ENCODE measurements at places on chromosomes 11 and 22. TPM values are rescaled to one million over a fixed set of nuclear protein-coding genes. Genes with fewer than 3 reads are reported as not detected.
A peak's percentile ranks its signal among the peaks of the same experiment; 100 is the strongest.

DNA sequence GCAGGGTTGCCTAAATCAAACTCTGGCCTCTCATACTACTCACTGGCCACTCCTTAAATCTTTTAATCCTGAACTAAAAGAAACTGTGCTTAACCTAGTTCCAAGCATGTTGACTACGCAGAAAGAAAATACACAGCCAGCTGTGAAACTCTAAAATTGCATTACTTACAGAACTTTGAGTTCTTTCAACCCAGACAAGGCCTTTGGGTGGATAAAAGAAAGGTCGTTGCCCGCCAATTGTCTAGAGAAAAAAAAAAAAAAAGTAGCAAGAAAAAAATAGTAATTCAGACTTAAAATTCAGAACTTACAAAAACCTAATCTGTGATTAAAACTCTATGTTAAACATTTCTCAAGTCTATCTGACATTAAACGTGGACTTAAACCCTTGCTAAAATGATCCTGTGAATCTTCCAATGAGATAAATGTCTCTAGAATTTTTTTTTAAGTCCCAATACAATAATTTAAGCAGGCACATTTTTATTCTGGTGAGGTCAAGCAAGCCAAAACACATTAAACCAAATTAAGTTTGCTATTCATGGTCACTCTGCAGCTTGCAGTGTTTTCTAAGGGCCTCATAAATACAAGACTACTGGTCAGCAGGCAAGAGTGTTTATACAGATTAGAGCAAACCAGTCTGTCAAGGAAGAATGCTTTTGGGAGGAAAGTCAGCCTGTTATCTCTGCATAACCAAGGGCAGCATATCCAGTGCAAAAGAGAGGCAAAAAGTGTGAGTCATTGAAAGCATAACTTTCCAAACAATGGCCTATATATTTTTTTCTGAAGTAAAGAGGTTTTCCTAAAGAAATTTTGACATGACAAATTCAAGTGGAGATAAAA lies 29.5 kb upstream of the CCDC34 start:
- no peak for DNase-seq

GRCh38 chr11:96156379-96156722 lies 186.6 kb downstream of the MAML2 start:
- DNase-seq: no peak

DNA sequence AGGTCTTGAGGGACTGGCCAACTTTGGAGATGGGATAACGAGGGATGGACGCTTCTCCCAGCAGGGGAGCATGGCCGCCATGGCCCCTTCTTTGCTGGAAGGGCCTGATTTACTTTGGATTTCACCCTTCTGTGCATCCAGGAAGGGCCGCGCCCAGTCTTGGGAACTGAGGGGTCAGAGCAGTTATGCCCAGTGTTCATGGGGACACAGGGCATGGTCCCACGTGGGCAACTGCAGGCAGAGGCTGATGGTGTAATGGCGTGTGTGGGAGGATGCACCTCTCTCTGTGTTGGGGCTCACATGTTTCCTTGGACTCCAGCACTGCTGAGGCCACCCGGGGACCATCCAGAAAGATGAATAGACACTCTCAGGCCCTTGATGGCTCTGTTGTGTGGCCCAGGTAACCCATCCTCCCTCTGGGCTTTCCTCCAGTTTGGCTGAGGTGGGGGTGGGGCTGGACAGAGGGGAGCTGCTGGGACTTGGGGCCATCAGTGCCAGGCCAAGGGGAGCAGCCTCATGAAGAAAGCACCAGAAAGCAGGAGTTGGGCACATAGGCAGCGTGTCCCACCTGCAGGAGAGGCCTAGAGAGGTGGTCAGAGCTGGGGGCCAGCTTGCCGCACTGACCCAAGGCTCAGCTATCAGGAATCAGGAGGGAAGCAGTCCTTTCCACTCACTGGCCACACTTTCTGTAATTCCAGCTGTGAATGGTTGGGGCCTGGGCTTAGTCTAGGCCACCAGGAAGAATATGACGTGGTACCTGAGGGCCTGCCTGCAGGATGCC lies 1033.9 kb downstream of the TBC1D22A start:
- DNase-seq: no peak

GRCh38 chr11:9875862-9876261 lies 212.0 kb downstream of the SWAP70 start:
- peak; percentile 16 for DNase-seq

GRCh38 chr11:93249459-93250220 lies 51.8 kb upstream of the SLC36A4 start:
- DNase-seq: no peak

DNA sequence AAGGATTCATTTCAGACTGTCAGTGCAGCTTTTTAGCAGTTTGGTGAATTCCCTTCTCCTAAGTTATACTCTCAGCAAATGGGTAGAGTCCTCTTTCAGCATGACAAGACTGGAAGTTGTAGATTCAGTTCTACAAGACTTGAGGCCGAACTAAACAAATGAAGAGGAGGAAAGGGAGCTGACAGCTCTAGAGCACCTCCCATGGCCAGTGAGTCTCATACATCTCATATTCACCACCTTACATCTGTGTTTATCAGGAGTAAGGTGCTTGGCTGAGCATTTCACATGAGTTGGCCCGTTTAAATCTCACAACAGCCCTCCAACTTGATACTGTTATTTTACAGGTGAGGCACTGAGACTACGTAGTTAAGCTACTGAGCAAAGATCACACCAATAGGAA lies 30.4 kb downstream of the SEZ6L start:
- peak; percentile 51 for DNase-seq

DNA sequence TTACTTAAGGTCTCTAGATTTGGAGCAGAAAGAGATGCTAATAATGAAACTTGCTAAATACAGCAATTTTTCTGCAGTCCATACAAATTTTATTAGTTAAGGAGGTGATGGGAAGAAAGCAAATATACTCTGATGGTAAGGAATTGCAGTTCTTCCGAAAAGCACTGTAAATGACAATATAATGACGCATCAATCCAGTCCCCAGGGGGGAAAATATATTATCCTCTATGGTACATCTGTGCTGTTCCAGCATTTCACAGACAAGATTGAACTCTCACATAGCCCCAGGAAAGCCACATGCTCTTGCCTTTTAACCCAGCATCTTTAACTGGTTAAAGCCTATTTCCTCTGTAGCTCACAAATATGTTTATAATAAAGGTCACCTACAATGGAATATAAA lies 416.6 kb upstream of the CCDC90B start:
- DNase-seq: no peak

DNA sequence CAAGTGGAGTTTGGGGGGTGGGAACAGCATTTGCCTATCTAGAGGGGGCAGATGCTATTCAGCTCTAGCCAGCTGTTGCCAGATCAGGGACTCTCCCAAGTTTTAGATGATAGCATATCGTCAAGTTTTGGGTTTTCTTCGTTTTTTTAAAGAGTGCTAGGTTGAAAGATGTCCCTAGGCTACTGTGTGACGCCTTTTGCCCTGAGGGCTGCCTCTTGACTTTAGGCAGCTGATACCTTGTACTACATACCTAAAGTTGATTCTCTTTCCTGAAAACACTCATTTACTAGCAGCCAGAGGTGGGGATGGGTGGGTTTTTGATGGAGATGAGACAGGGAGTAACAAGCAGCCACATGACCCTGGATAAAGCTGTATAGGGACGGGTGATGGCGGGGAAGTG lies 87.1 kb downstream of the ABTB2 start:
- DNase-seq: no peak

- DNase-seq: no peak
Observed at GRCh38 chr11:4025248-4025966, 69.2 kb upstream of the RRM1 start.

- no peak for DNase-seq
Observed at GRCh38 chr22:46201059-46201757, 48.9 kb downstream of the CDPF1 start.

DNA sequence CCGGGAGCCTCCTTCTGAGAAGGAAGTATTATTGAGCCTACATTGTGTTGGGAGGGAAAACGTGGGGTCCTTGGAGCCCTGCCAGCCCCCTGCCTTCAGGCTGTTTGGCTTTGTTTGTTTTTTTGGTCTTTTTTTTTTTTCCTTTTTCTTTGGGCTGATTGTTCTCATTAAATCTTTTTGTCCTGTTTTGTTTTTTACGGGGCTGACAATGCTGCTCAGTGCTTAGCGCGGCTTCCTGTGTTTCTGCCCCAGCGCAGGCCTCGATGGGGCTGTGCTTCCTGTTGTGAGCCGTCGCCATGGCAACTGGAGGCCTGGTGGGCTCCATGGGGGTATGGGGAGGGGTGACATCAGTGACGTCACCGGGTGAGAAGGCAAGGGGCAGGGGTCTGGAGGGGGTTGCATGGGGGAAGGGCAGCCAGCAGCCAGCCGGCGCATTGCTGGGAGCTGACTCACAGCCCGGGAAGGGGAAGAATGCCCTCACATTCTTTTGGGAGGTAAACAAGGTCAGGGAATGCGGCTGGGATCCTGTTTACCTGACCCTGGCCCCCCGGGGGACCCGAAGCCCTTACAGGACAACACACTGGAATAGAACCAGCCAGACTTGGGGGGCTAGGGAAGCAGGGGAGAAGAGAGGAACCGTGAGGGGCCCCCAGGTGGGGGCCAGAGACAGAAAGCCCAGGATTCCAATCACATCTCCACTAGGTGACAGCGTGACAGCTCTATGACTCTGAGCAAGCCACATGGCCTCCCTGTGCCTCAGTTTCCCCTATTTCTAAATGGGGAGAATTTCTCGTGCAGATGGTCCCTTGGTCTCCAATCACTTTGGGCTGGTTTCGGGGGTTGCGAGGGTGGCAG lies 22.2 kb upstream of the CBX7 start:
- no peak for DNase-seq

- DNase-seq: no peak
Observed at GRCh38 chr22:46893281-46894020, 131.0 kb downstream of the TBC1D22A start.

DNA sequence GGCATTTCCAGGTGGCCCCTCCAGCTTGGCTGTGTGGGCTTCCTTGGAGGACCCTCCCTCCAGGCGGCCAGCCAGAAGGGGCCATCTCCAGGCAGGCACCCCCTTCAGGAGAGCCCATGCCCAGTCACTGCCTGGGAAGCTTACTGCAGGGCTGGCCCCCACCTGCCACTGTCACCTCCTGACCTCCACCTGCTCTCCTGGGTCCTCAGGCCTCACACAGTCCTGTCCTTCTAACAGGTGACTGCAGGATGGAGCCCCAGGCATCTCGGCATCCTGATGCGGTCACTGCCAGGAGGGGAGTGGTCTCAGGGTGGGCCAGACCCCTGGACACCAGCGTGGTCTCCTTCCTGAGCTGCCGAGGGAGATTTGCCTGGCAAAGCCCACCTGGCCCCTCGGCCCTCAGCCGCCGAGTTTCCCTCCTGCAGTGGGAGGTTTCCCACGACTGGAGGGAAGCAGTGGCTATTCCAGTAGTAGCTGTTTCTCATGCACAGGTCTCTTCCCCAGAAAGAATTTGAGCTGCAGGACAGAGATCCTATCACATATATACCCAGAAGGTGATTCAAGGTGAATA lies 13.0 kb downstream of the TBX1 start:
- no peak for DNase-seq

GRCh38 chr11:111855506-111855905 lies 15.9 kb downstream of the ALG9 start:
- DNase-seq: no peak

GRCh38 chr11:66524304-66525040 lies 14.0 kb downstream of the BBS1 start:
- no peak for DNase-seq

GRCh38 chr11:131597890-131598289 lies 227.5 kb downstream of the NTM start:
- no peak for DNase-seq

DNA sequence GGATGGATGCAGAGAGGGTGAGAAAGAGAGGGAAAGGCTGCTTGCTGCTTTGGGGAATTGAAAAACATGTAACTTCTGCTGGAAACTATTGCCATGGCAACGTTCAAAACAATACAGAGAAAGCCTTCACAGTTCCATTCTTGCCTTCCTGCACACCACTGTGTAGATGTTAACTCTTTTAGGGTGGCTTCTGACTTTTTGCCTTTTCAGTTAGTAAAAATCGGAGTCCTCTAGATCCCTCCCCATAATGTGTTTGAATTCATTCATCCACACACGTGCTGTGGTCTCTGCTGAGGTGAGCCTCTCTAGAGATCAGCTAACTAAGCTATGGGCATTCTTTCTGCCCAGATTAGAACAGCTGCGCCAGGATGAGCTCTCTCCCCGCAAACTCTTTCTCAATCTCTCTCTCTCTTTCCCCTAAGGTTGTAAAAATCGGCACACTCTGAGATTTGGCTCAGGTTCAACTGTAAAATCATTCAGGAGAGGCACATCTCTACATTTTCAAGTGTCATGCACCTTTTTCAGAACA lies 1178.3 kb downstream of the LRRC4C start:
- no peak for DNase-seq

DNA sequence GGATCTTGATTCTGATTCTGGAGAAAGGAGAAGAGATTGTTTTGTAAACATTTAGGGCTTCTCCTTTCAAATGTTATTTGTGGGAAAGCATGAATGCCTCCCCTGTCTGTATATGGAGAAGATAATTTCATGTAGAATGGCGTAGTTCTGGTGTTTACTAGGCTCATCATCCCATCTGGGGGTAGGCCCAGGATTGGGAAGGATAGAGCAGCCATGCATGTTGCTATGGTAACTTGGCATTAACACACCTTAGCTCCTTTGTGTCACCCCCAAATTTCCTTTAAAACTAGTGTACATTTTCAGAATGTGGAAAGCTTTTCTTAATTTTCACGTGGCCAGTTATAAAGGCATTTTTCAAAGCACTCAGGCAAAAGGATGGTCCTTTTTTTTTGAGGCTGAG lies 57.5 kb upstream of the EED start:
- DNase-seq: no peak

DNA sequence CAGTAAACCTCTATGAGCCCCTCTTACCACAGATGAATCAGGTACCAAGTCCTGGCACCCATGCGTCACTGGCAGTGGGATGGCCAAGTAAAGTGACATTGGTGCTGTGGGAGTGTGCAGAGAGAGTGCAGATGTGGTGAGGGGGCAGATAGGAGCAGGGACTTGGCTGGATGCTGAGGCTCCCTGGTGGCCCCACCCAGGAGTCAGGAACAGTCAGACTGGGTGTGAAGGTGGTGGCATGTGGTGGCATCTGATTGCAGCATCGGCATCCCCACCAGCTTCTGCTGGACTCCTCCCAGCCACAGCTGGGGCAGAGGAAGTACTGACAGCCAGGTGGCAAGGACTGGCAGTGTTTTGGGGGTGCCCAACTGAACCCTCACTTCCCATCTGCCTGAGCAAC lies 11.4 kb downstream of the DGAT2 start:
- no peak for DNase-seq

Gene MISFA
- not detected for total RNA-seq

Gene OR56A1
- not detected for total RNA-seq

Gene POU2AF1
- 894 TPM for total RNA-seq

Gene BIK
- 0.71 TPM for total RNA-seq

Gene OR51E2
- total RNA-seq: not detected

Gene RASGRP2
- total RNA-seq: 4.0 TPM

Gene CD44
- total RNA-seq: 0.58 TPM

Gene DERL3
- 16.3 TPM for total RNA-seq

Gene SLC6A5
- not detected for total RNA-seq

Gene CCDC87
- total RNA-seq: 0.22 TPM

Gene TSKU
- not detected for total RNA-seq

Gene MMP10
- total RNA-seq: not detected
